ENCODE measurements at places on chromosomes 3 and 15. TPM values are rescaled to one million over a fixed set of nuclear protein-coding genes. Genes with fewer than 3 reads are reported as not detected.

CCDC54 gene
- total RNA-seq: not detected

RNU6-1 gene
- total RNA-seq: not detected

LYSMD4 gene
- 4.3 TPM for total RNA-seq

P4HTM gene
- total RNA-seq: 12.4 TPM

CCDC39 gene
- not detected for total RNA-seq

CD276 gene
- total RNA-seq: 86.1 TPM

FETUB gene
- total RNA-seq: 0.25 TPM

DPPA2 gene
- not detected for total RNA-seq

TP63 gene
- 0.37 TPM for total RNA-seq

C15orf39 gene
- 33.8 TPM for total RNA-seq

RARRES1 gene
- 9.2 TPM for total RNA-seq

RNU5B-1 gene
- total RNA-seq: not detected

MITF gene
- 8.4 TPM for total RNA-seq

TNFAIP8L3 gene
- 8.9 TPM for total RNA-seq

PLSCR2 gene
- total RNA-seq: not detected

CORO2B gene
- 3.2 TPM for total RNA-seq

NUP210 gene
- 41.9 TPM for total RNA-seq

ERICH6 gene
- total RNA-seq: not detected

TIMP4 gene
- 12.3 TPM for total RNA-seq

MORC1 gene
- total RNA-seq: not detected

CAMKV gene
- 0.40 TPM for total RNA-seq

CLRN1 gene
- total RNA-seq: not detected

MKRN2OS gene
- total RNA-seq: not detected

GOLGA6L4 gene
- 0.90 TPM for total RNA-seq

ARL14 gene
- total RNA-seq: 1.0 TPM

THRB gene
- 1.2 TPM for total RNA-seq

ZNF80 gene
- not detected for total RNA-seq

WDR93 gene
- 0.13 TPM for total RNA-seq

CFAP91 gene
- total RNA-seq: 0.40 TPM

NANOGP8 gene
- not detected for total RNA-seq

GPR149 gene
- not detected for total RNA-seq

LTK gene
- 0.06 TPM for total RNA-seq

SEMA6D gene
- not detected for total RNA-seq

MAN2C1 gene
- total RNA-seq: 101 TPM

GAP43 gene
- total RNA-seq: not detected

CAPN7 gene
- 21.2 TPM for total RNA-seq

ARNT2 gene
- total RNA-seq: 18.7 TPM

DNAH12 gene
- 0.03 TPM for total RNA-seq

GOLGA8S gene
- total RNA-seq: 0.18 TPM

CDAN1 gene
- total RNA-seq: 6.3 TPM

TIMMDC1 gene
- total RNA-seq: 86.3 TPM

SPESP1 gene
- not detected for total RNA-seq

LRRIQ4 gene
- not detected for total RNA-seq

ARGFX gene
- total RNA-seq: not detected

FBLN2 gene
- 3.6 TPM for total RNA-seq

ARPP21 gene
- 0.08 TPM for total RNA-seq

PTPN23 gene
- 24.1 TPM for total RNA-seq

CCR1 gene
- not detected for total RNA-seq

CAMK1 gene
- total RNA-seq: 16.2 TPM

ACSBG1 gene
- total RNA-seq: 0.16 TPM

TMEM40 gene
- 0.08 TPM for total RNA-seq
